ENCODE measurements at places on chromosomes 13 and 19. TPM values are rescaled to one million over a fixed set of nuclear protein-coding genes. Genes with fewer than 3 reads are reported as not detected.
A peak's percentile ranks its signal among the peaks of the same experiment; 100 is the strongest.

ATP4A gene
- total RNA-seq: not detected

GJB2 gene
- total RNA-seq: 2.1 TPM

MISP3 gene
- 0.20 TPM for total RNA-seq

EMC10 gene
- total RNA-seq: 49.7 TPM

LAIR2 gene
- total RNA-seq: 2.4 TPM

ZNF665 gene
- total RNA-seq: 6.7 TPM

SLITRK1 gene
- total RNA-seq: not detected

GRCh38 chr13:110965038-110965754 lies 50.3 kb upstream of the ANKRD10 start:
- peaks cover 11% of the 10 kb centered on the region for H3K4me1 ChIP-seq
- H3K27ac ChIP-seq: peak overlapping the region; percentile 88
- H3K27me3 ChIP-seq: peaks cover 39% of the 10 kb centered on the region
- peak; percentile 35 for DNase-seq
- H3K4me3 ChIP-seq: no peak overlapping the region
- peaks cover 32% of the 10 kb centered on the region for H3K36me3 ChIP-seq

- H3K4me3 ChIP-seq: no peak overlapping the region
- no peak for DNase-seq
- H3K27ac ChIP-seq: no peak overlapping the region
- peaks cover 29% of the 10 kb centered on the region for H3K4me1 ChIP-seq
These were observed 46.6 kb downstream of the MBNL2 start for GRCh38 chr13:97268772-97269171.

- no peak overlapping the region for H3K27ac ChIP-seq
- no peak for DNase-seq
- no peaks in the 10 kb centered on the region for H3K4me1 ChIP-seq
- H3K4me3 ChIP-seq: no peak overlapping the region
- no peaks in the 10 kb centered on the region for H3K27me3 ChIP-seq
- no peaks in the 10 kb centered on the region for H3K36me3 ChIP-seq
These were observed 336.0 kb downstream of the ATP8A2 start for GRCh38 chr13:25707726-25708125.

DNA sequence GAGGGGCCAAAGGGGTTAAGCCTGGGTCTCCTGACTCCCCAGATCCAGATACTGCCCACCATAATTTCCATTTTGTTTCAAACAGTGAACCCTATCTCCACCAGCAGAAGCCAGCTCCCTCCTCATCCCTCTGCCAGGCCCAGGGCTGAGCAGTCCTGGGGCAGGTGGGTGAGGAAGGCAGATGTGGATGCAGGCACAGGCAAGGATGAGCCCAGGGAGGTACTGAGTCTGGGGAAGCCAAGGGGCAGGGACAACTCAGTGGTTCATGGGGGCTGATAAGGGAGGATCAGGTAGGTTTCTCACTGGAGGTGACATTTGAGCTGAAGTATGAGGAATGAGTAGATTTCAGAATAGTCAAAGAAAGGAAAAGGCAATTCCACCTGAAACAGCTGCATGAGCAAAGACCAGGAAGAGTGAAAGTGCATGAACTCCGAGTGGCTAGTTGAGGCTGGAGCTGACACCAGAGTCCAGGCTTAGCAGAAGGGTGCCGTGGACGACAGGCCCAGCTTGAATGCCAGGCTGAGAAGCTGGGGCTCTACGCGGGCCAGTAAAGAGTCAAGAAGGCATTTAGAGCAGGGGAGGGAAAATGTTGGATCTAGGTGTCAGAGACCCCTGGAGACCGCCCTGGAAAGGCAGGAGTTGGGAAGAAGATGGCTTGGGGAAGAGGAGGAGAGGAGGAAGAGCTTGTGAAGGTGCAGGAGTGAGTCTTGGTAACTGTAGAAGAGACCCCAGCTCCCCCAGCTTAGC lies 10.3 kb downstream of the CIC start:
- H3K4me3 ChIP-seq: peak overlapping the region; percentile 78
- no peak for DNase-seq
- peaks cover 53% of the 10 kb centered on the region for H3K4me1 ChIP-seq

- DNase-seq: peak; percentile 77
- peaks cover 46% of the 10 kb centered on the region for H3K4me1 ChIP-seq
- peaks cover 29% of the 10 kb centered on the region for H3K36me3 ChIP-seq
- H3K27me3 ChIP-seq: no peaks in the 10 kb centered on the region
- peak overlapping the region; percentile 97 for H3K27ac ChIP-seq
These were observed 11.9 kb downstream of the LTBP4 start for GRCh38 chr19:40612831-40613689.
